ENCODE measurements at places on chromosomes 7 and 10.
A peak's percentile ranks its signal among the peaks of the same experiment; 100 is the strongest.

- DNase-seq, result no peak
Measured at GRCh38 chr7:91645542-91645941, 235.0 kb downstream of the MTERF1 start.

DNA sequence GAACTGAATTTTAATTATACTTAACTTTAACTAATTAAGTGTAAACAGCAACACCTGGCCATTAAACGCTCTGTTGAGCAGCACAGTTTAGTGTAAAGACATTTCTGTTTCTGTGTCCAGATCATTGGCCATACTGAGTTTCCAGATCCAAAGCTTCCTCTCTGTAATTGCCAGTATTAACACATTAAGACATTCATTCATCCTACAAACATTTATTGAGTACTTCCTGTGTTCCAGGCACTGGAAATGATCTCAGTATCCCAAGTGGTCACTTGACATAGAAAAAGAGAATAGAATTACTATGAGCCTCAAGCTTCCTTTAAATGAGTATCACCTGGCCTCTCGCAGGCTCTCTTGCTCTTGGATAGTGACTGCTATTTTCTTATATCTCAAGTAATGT lies 618.1 kb downstream of the SORCS3 start:
- no peak for DNase-seq

- no peak for DNase-seq
Measured at GRCh38 chr10:31129880-31130405, 98.3 kb upstream of the ZNF438 start.

DNA sequence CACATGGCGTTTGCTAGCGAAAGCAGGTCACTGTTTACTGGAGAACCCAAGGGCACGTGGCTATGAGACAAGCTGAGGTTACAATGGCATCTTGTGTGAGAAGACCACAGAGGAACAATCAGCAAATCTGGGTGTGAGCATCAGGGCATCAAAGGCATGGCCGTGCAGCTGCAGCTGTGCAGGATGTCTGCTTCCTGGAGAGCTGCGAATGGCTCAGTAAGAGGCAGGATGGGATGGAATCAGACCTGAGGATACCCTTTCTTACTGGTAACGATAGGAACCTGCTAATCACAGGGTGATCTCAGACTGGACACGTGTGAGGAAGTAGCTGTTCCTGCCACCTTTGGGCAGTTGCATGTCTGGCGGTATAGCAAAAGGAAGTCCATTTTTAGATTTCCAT lies 119.5 kb downstream of the RNF216 start:
- DNase-seq, result no peak

DNA sequence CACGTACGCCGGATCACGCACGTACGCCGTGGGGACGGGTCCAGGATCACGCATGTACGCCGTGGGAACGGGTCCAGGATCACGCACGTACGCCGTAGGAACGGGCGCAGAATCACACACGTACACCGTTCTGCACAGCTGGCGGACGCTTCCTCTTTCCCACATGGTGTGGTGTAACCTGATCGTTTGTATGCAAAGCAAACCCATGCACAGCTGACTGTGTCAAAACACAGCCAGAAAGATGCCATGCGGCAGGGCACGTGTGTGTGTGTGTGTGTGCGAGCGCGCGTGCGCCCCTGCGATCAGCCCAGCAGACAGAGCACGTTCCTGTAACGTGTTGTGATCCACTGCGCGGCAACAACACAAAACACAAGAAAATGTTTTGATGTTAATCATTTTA lies 573.6 kb downstream of the DNAJB6 start:
- DNase-seq, result no peak

DNA sequence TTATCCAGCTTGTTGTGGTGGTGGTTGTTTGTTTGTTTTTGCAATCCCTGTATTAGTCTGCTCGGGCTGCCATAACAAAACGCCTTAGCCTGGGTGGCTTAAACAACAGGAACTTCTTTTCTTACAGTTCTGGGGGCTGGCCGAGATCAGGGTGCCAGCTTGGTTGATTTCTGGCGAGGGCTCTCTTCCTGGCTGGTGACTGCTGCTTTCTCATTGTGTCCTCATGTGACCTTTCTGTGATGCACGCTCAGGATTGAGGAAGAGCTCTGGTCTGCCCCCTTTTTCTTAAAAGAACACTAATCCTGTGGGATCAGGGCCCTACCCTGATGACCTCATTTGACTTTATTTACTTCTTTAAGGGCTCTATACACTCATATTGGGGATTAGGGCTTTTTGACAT lies 107.1 kb upstream of the NRP1 start:
- DNase-seq, result no peak

- peak; percentile 76 for DNase-seq
Measured at GRCh38 chr7:4610768-4611467, 71.2 kb upstream of the FOXK1 start.

- DNase-seq, result no peak
Measured at GRCh38 chr10:110765513-110766319, 106.0 kb upstream of the PDCD4 start.

- DNase-seq, result no peak
Measured at GRCh38 chr10:91340613-91341362, 69.4 kb upstream of the HECTD2 start.

GRCh38 chr10:77692782-77693181 lies 55.2 kb upstream of the KCNMA1 start:
- DNase-seq, result no peak

- DNase-seq, result no peak
Measured at GRCh38 chr7:2518737-2519118, 846 bp upstream of the LFNG start.

- DNase-seq, result no peak
Measured at GRCh38 chr10:130498934-130499333, 362.7 kb downstream of the GLRX3 start.

- no peak for DNase-seq
Measured at GRCh38 chr10:8279598-8279997, 225.1 kb downstream of the GATA3 start.

DNA sequence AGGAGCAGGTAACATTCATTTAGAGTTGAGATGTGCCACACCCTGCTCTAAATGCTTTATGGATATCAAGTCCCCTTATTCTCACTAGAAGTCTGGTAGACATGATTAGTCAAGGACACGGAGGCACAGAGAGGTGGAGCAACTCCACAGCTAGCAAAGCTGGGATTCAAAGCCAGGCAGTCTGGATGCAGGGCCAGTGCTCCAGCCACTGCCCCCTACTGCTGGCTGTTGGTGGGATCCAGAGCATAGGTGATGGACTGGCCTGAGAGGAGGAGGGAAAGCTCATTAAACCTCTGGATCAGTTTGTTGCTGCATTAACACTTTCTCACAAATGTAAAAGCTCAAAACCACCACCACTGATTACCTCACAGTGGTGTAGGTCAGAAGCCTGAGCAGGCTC lies 22.6 kb upstream of the KBTBD2 start:
- DNase-seq, result no peak
